ENCODE measurements at places on chromosomes 4 and X. TPM values are rescaled to one million over a fixed set of nuclear protein-coding genes. Genes with fewer than 3 reads are reported as not detected.

Gene HTATSF1
- total RNA-seq, result 37.2 TPM

Gene PPP2R2C
- total RNA-seq, result not detected

Gene MAGEA12
- not detected for total RNA-seq

Gene PNCK
- total RNA-seq, result 0.50 TPM

Gene EIF4E
- 70.5 TPM for total RNA-seq

Gene THAP6
- total RNA-seq, result 28.8 TPM

Gene KCTD8
- total RNA-seq, result not detected

Gene GRSF1
- total RNA-seq, result 132 TPM

- H3K36me3 ChIP-seq, result peaks cover 9% of the 10 kb centered on the region
- DNase-seq, result no peak
- H3K4me3 ChIP-seq, result no peak overlapping the region
- no peaks in the 10 kb centered on the region for H3K27me3 ChIP-seq
- H3K27ac ChIP-seq, result peak overlapping the region; percentile 15
These were observed 36.0 kb downstream of the STIM2 start for GRCh38 chr4:26896636-26897035.

- DNase-seq, result peak; percentile 5
- no peaks in the 10 kb centered on the region for H3K36me3 ChIP-seq
- H3K4me1 ChIP-seq, result no peaks in the 10 kb centered on the region
- no peak overlapping the region for H3K4me3 ChIP-seq
- no peak overlapping the region for H3K27ac ChIP-seq
These were observed 37.8 kb downstream of the UCHL1 start for GRCh38 chr4:41294445-41295062.

DNA sequence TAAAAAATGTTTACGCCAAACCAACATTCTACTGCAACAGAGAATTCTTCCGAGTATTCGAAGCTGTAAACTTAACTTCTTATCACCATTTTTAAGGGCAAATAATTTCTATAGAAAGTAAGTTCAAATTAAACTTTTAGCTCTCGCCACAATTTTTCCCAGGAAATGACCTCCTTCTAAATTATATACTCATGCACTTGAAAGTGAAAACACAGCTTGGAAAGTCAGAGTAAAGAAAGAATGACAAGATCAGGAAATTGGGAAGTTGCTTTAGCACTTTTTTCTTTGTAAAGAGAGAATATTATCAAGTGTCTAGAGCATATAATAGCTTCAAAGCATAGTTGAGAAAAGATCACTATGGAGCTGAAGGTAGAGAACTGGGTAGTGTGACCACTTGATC, 1.2 kb downstream of the CYBB start:
- peaks cover 16% of the 10 kb centered on the region for H3K4me1 ChIP-seq
- H3K4me3 ChIP-seq, result no peak overlapping the region
- no peak overlapping the region for H3K27ac ChIP-seq
- no peak for DNase-seq
- H3K36me3 ChIP-seq, result no peaks in the 10 kb centered on the region
- peaks cover 11% of the 10 kb centered on the region for H3K27me3 ChIP-seq

GRCh38 chr4:127143460-127144195, 489.1 kb upstream of the INTU start:
- H3K27me3 ChIP-seq, result no peaks in the 10 kb centered on the region
- H3K27ac ChIP-seq, result no peak overlapping the region
- no peak for DNase-seq

DNA sequence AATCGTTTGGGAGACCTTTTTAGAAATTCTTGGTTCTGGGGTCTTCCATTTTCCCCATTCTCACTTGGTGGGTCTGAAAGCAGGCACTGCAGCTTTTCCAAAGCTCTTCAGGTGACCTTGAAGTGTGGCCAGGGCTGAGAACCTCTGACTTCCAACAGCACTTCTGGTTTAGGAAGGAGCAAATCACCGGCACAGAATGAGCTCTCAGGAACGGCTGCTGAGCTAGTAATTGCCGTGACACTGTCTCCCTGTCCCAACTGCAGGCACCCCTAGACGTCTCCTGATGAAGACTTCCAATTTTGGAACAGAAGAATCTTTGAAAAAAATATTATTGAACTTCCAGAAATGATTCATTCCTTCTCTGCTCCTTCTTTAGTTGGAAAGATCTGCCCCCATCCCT, 31.3 kb downstream of the CD38 start:
- no peak overlapping the region for H3K27ac ChIP-seq
- peaks cover 28% of the 10 kb centered on the region for H3K4me1 ChIP-seq
- no peak overlapping the region for H3K4me3 ChIP-seq
- no peaks in the 10 kb centered on the region for H3K27me3 ChIP-seq
- no peaks in the 10 kb centered on the region for H3K36me3 ChIP-seq

DNA sequence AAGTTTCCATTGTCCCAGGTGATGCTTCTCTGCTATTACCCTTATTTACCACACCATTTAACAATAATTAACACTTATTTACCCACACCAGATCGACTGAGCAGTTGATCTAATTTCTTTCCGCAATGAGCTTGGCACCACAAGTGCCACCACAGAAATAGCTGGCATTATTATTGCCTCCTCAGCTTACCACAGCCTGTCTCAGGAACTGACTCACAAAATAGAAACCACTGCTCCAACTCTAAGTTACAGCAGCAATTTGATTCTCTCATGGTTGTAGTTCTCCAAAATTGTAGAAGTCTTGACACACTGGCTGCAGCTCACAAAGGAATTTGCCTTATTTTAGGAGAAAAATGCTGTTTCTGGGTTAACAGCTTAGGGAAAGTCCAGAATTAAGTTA, 22.5 kb downstream of the ZNF721 start:
- peaks cover 40% of the 10 kb centered on the region for H3K4me1 ChIP-seq
- H3K27me3 ChIP-seq, result no peaks in the 10 kb centered on the region
- peak; percentile 20 for DNase-seq
- H3K27ac ChIP-seq, result peak overlapping the region; percentile 58

GRCh38 chrX:69493193-69493592, 10.9 kb upstream of the NALF2 start:
- peaks cover 59% of the 10 kb centered on the region for H3K27me3 ChIP-seq
- peak; percentile 34 for DNase-seq
- no peak overlapping the region for H3K27ac ChIP-seq

Data from activated T-cell treated with anti-CD3 and anti-CD28 coated beads, Interleukin-2, amount 50 U/mL, for 72 hours (primary cell).